ENCODE measurements at places on chromosomes 5 and 9.

- DNase-seq: peak; percentile 38
These were observed 53.1 kb downstream of the TSPAN17 start for GRCh38 chr5:176700239-176700847.

DNA sequence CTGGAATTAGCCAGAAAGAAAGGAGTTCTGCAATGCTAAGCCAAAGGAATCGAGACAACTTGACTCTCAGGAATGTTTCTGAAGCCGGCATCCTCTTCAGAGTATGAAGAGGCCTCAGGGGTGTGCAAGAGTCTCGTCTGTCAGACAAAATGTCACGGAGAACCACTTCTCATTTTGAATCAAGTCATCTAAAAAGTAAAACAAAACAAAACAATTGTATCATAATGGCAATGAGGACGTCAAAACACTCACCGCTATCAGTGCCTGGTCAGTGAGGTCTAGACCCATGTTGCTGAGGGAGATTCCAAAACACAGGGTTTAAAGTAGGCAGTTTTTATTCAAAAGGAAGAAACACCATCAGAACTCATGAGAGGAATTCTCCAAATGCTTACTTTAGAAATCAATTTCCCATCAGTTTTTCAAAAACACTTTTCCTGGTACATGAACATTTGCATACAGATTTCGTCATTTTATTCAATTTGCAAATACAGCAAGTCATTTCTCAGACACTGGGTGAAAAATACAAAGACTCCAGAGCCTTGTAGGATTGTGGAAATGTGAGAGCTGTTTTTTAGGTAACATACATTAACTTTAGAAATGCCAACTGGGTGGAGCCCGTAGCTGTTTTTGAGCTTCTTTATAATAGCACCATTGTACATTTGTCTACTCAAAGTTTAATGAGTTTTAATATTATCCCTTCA, 89.5 kb upstream of the MAP3K1 start:
- no peak for DNase-seq

GRCh38 chr9:130630506-130631330, 33.7 kb upstream of the PRDM12 start:
- DNase-seq: no peak

DNA sequence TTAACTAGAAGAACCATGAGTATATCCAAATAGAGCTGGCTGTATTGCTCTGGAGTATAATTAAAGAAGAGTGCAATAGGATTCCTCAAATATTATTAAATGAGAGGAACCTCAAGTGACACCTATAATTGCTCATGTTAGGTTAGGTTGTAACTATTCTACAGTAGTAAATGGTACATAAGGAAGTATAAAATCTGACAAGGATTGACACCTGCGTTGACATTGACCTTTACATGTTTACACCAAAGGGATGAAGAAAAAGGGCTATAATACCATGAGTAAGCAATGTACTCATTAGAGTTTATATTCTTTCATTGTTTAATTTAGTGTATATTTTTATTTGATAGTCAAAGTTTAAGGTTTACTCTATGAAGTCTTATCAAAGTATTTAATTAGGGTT, 48.9 kb downstream of the SLC12A2 start:
- DNase-seq: no peak

GRCh38 chr5:39167972-39168342, 51.4 kb downstream of the FYB1 start:
- DNase-seq: no peak

- DNase-seq: no peak
These were observed 4.2 kb downstream of the ENDOG start for GRCh38 chr9:128822407-128823042.

DNA sequence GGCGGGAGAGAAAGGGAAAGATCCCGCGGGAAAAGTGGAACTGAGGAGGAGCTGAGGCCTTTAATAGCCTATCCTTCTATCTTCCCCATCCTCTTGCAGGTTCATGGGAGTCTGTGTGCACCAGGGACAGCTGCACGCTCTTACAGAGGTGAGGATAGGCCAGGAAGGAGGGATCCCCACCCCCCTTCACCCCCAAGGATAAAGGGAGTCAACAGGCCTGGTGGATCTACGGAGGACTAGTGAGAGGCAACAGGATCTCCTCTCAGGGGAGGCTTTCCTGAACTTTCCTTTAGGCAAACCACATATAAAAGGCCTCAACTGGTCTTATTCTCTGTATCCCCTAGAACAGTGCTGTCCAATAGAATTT, 1.1 kb downstream of the TESK1 start:
- no peak for DNase-seq

GRCh38 chr9:19516348-19516747, 107.5 kb downstream of the ACER2 start:
- no peak for DNase-seq

- DNase-seq: peak; percentile 49
These were observed 21.6 kb upstream of the RXRA start for GRCh38 chr9:134304690-134305089.

DNA sequence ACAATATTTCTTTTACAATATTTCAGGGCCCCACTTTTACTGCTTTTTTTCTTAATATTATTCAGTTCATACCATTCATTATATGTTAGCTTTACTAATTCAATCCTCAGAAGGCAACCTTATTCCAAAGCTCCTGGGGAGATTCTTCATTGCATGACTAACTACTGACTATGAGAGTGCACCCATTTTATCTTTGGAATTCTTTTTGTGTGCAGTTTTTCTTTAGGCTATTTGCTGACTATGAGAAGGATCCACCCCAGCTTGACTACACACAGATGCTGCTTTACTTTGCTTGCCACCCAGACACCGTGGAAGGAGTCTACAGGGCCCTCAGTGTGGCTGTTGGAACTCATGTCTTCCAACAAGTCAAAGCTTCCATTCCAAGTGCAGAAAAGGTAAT, 56.9 kb upstream of the IL7R start:
- DNase-seq: no peak

GRCh38 chr5:135553688-135554462, 18.1 kb upstream of the NEUROG1 start:
- DNase-seq: peak; percentile 58

DNA sequence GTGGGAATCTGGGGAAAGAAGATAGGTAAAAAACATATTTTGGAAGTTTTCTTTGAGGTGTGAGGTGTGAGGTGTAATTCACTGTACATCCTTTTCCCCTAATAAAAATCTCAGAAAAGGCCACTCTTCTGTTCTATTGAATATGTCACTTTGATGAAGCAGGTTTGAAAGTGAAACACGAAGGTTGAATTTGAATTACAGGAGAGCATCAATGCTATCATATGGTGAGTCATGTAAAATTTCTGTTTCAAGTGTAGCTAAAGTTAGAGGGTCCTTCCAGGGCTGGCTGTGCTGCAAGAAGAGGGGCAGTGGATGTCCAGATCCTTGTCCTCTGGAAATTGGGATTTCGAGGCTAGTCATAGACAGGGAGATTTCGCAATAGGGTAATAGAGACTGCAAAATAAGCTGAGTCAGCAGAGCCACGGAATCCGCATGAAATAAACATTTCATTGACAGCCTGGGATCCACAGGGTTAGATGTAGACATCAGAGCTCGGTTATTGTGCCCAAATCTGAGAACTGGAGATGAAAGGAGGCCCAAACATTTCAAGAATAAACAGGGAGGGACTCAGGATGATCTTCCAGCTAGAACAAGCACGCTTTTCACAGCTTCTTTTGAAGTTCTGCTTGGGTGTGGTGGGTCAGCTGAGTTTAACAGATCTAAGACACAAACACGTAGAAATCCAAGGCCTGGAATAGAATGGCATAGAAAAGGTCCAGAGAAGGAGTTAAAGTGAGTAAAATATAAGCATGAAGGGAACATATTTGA, 194.4 kb upstream of the CDKN2B start:
- no peak for DNase-seq

GRCh38 chr9:106066940-106067524, 372.7 kb downstream of the TMEM38B start:
- DNase-seq: no peak

GRCh38 chr9:111050819-111051218, 12.5 kb upstream of the LPAR1 start:
- DNase-seq: no peak

GRCh38 chr9:97512966-97513560, 11.6 kb downstream of the TMOD1 start:
- DNase-seq: no peak

GRCh38 chr5:146233441-146233840, 30.0 kb downstream of the RBM27 start:
- DNase-seq: no peak

DNA sequence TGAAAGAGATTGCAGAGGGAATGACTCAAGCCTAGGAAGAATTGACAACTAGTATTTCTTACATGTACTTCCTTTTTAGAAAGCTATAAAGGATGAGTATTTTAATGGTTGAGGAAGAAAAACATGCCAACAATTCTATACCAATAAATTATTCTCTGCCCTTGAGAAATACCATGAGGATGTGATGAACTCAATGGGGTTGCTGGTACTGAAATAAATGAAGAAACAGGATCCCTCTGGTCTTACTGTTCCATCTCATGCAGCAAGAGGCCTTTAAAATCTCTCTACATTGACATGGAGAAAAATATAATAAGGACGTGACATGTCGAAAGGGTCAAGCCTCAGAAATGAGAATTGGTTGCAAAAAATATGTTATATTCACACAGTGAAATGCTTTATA, 477.3 kb downstream of the GABRG2 start:
- no peak for DNase-seq

- no peak for DNase-seq
These were observed 52.2 kb upstream of the IRX4 start for GRCh38 chr5:1934801-1935429.

DNA sequence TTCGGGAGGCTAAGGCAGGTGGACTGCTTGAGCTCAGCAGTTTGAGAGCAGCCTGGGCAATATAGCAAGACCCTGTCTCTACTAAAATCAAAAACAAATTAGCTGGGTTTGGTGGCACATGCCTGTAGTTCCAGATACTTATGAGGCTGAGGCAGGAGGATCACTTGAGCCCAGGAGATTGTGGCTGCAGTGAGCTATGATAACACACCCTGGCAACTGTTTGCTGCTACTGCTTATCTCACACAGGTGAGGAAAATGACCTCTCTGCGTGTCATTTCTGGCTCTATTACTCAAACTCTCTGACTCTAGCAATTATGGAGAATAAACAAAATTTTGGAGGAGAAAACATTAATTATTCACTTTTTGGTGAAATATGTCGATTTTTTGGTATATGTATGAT, 45.3 kb upstream of the TMC1 start:
- no peak for DNase-seq

GRCh38 chr5:172926796-172927195, 32.4 kb upstream of the RPL26L1 start:
- no peak for DNase-seq

- no peak for DNase-seq
These were observed 933 bp upstream of the EGFL7 start for GRCh38 chr9:136661641-136662325.

DNA sequence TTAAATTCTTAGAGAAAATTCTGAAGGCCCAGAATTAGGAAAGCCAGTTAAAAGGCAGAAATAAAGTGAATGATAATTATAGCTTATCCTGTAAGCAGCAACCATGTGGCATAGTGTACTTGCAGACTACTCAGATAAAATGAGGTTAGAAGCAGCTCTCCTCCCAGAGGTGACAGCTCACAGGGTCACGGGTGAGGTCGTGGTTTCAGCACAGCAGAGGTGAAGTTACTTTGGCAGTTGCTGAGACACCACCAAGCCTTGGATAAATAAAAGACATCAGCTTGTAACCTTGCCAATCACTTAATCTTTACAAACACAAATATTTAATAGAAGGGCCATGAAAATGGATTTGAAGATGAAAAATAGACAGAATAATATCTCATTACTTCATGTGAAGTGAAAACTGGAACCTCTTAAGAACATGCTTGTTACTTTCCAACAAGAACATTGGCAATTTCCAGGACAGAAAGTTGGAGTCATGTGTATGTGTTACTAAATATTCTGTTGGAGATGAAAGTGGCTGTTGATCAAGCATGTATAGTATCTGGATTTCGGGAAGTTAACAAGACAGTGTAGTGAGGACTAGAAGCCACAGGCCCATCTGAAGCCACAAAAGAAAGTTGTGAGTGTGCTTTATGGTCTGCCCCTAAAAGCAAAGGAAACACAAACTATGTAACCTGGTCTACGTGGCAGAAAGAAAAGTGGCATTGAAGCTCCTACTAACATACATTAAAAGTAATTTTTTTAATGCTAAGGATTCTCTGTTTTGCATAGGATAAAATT, 134.4 kb downstream of the ERCC6L2 start:
- no peak for DNase-seq

DNA sequence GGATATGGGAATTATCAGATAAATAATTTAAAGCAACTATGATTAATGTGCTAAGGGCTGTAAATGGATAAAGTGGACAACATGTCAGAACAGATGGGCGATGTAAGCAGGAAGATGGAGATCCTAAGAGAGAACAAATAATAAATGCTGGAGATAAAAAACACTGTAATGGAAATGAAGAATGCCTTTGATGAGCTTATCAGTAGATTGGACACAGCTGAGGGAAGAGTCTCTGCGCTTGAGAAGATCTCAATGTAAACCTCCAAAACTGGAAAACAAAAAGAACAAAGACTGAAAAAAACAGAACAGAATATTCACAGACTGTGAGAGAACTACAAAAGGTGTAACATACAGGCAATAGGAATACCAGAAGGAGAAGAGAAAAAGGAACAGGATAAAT, 102.5 kb downstream of the ANKRD55 start:
- no peak for DNase-seq

- DNase-seq: no peak
These were observed 607 bp downstream of the UQCRQ start for GRCh38 chr5:132867046-132867451.

DNA sequence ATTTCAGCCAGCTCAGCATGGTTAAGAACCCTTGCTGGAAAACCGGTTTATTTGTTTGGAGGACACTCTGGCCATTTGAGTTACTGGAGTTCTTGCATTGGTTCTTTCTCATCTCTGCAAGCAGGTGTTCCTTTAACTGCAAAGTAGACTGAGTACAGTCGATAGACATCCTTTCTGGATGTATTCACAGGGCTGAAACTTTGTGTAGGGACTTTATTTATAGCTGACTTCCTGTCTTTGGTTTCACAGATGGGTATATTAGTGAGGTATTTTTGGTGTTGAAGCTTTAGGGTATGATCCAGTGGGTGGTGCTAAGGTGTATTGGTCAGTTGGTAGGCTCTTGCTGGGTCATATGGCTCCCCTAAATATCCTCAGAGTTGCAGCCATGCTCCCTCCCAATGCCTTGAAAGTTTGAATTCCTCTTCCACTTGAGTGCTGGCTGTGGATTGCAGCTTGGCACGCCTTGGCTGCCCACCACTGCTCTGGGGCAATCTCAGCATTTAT, 666.0 kb upstream of the COX7C start:
- no peak for DNase-seq

- DNase-seq: no peak
These were observed 488 bp downstream of the SKIC3 start for GRCh38 chr5:95554331-95554646.
